ENCODE measurements at places on chromosomes 1 and 21.

GRCh38 chr1:170735366-170736263 lies 71.7 kb downstream of the PRRX1 start:
- ATAC-seq = no peak

- no peak for ATAC-seq
These were observed 73.7 kb downstream of the DMRTB1 start for GRCh38 chr1:53532912-53533311.

DNA sequence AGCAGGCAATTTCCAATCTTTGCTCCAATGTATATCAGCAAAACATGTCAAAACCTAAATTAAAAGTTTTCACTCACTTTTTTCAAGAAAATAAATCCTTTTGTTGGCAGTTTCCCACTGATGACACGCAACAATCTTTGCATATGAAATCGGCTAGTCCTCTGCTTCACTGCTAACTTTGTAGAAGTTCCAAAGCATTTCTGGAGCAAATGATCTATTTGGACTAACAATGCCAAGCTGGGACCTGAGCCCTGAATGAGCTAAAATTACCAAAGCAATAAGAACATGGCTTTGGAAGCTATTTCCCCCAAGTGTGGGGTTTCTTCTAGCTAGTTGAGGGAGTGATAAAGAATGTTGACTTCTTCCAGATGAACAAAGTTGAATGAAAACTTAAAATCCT lies 5.1 kb downstream of the BEND5 start:
- ATAC-seq = no peak

DNA sequence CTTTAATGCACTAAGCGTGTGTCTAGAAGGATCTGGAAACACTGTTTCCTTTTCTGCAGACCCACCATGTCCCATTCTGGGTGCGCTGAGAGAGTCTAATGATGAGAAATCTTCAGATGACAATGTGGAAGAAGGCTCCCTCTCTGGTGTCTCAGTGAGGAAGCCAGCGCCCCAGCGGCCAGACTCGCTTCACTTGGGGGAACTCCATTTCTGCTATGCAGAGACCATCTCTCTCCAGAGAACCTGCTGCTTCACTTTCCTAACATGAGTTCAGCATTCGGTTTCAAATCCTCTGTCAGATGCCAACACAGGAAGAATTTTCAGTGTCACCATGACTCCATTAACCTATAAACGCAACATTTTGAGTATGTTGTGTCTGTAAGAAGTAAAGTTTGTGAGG lies 121.8 kb downstream of the SYF2 start:
- ATAC-seq = no peak
